ENCODE measurements at places on chromosomes 2 and 18. TPM values are rescaled to one million over a fixed set of nuclear protein-coding genes. Genes with fewer than 3 reads are reported as not detected.
A peak's percentile ranks its signal among the peaks of the same experiment; 100 is the strongest.

DNA sequence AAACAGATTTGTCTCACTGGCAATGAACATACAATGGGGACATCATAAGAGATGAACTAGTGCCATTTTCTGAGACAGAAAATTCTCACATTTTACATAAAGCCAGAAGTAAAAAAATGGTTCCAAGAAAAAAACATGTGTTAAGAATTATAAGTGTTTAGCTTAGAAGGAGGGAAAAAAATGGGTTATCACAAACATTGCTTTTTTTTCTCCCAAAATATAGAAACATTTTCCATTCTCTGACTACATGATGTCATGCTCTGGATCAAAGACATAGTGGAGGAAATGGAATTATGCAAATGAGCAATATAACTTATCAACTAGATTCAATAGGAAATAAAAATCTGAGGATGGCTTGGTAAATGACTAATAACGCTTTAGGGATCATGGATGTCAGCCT lies 49.8 kb downstream of the SPATS2L start:
- DNase-seq = no peak
- no peak overlapping the region for H3K27ac ChIP-seq
- no peaks in the 10 kb centered on the region for H3K27me3 ChIP-seq
- H3K36me3 ChIP-seq = peaks cover 13% of the 10 kb centered on the region
- no peak overlapping the region for H3K4me3 ChIP-seq
- no peaks in the 10 kb centered on the region for H3K4me1 ChIP-seq

- no peaks in the 10 kb centered on the region for H3K36me3 ChIP-seq
- no peak overlapping the region for H3K4me3 ChIP-seq
- H3K27ac ChIP-seq = no peak overlapping the region
- H3K4me1 ChIP-seq = peaks cover 27% of the 10 kb centered on the region
These were observed 206.1 kb upstream of the HDAC4 start for GRCh38 chr2:239606741-239607516.

- peak overlapping the region; percentile 11 for H3K4me3 ChIP-seq
- no peaks in the 10 kb centered on the region for H3K36me3 ChIP-seq
- no peaks in the 10 kb centered on the region for H3K27me3 ChIP-seq
- H3K4me1 ChIP-seq = peaks cover 91% of the 10 kb centered on the region
- DNase-seq = no peak
These were observed 15.9 kb upstream of the SLC20A1 start for GRCh38 chr2:112629823-112630222.

- no peak overlapping the region for H3K27ac ChIP-seq
- H3K27me3 ChIP-seq = peaks cover 3% of the 10 kb centered on the region
- H3K4me1 ChIP-seq = no peaks in the 10 kb centered on the region
- DNase-seq = no peak
- no peak overlapping the region for H3K4me3 ChIP-seq
- H3K36me3 ChIP-seq = no peaks in the 10 kb centered on the region
These were observed 66.5 kb downstream of the EVA1A start for GRCh38 chr2:75494137-75494769.

The LRP1B gene
- not detected for total RNA-seq

The PLA2R1 gene
- not detected for total RNA-seq

- no peak overlapping the region for H3K27ac ChIP-seq
- DNase-seq = no peak
- H3K4me3 ChIP-seq = no peak overlapping the region
- H3K27me3 ChIP-seq = no peaks in the 10 kb centered on the region
These were observed 48.1 kb upstream of the SATB2 start for GRCh38 chr2:199505755-199506403.

GRCh38 chr2:140658760-140659692 lies 1471.8 kb downstream of the LRP1B start:
- no peaks in the 10 kb centered on the region for H3K36me3 ChIP-seq
- H3K27me3 ChIP-seq = no peaks in the 10 kb centered on the region
- no peak for DNase-seq
- H3K27ac ChIP-seq = no peak overlapping the region
- H3K4me3 ChIP-seq = no peak overlapping the region

- no peaks in the 10 kb centered on the region for H3K27me3 ChIP-seq
- peaks cover 55% of the 10 kb centered on the region for H3K36me3 ChIP-seq
- H3K4me3 ChIP-seq = no peak overlapping the region
- no peak overlapping the region for H3K27ac ChIP-seq
These were observed 22.9 kb downstream of the RTTN start for GRCh38 chr18:70182548-70182947.

DNA sequence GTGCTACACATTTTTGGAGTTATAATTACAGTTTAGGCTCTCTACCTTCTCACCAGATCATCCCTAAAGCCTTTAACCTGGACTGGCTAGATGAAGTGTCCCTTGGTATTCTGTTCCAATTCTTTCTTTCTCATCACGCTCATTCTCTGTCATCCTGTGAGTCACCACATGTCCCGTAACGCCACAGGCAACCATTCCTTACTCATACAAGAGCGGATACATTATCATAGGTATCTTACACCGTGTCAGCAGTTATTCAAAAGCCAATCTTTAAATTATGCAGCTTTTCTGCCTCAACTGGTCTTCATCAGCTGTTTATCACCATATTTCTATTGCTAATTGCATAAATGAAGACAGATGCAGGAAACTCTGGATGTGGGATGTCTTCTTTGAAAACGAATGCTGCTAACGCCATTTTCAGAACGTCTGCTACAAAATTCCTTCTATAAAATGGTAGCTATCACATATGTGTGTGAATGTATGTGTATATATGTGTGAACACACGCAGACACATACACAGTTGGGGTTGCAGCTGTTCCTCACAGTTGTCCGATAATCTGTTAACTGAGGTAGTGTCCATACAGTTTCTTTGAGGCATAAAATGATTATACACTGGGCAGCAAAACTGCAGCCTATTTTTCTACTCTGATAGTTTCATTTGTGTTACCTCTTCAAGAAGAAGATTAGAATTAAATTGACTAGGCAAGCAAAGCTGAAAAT lies 47.9 kb downstream of the EML6 start:
- no peaks in the 10 kb centered on the region for H3K27me3 ChIP-seq
- no peak for DNase-seq
- no peaks in the 10 kb centered on the region for H3K36me3 ChIP-seq
- no peak overlapping the region for H3K27ac ChIP-seq
- no peak overlapping the region for H3K4me3 ChIP-seq

The IGFBP5 gene
- total RNA-seq = not detected

- no peaks in the 10 kb centered on the region for H3K4me1 ChIP-seq
- peak; percentile 2 for DNase-seq
- no peaks in the 10 kb centered on the region for H3K36me3 ChIP-seq
- no peaks in the 10 kb centered on the region for H3K27me3 ChIP-seq
- H3K27ac ChIP-seq = no peak overlapping the region
These were observed 95.7 kb upstream of the HS6ST1 start for GRCh38 chr2:128414351-128414750.

DNA sequence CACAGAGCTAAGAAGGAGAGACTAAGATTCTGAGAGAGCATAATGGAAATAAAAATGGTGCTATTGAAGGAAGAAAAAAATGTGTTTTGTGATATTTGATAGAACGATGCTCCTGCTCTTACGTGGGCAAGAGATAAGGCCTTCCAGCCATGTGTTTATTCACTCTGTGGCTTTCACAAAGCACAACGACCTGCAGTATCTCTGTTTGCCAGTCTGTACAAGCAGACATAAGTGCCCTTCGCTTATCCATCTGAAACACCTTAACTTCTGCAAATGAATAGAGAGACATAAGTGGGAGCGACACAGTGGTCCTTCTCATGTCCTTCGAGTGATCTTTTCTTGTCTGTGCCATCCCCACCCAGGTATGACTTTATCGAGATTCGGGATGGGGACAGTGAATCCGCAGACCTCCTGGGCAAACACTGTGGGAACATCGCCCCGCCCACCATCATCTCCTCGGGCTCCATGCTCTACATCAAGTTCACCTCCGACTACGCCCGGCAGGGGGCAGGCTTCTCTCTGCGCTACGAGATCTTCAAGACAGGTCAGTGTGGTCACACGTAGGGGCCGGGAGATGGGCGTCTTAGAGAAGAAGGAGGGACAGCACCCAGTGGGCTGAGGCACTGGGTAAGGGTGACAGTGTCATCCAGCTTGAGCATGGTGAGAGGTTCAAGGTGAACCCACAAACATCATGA lies 33.7 kb downstream of the NRP2 start:
- H3K4me3 ChIP-seq = no peak overlapping the region
- peaks cover 2% of the 10 kb centered on the region for H3K4me1 ChIP-seq
- H3K27me3 ChIP-seq = peaks cover 2% of the 10 kb centered on the region
- H3K27ac ChIP-seq = no peak overlapping the region
- no peak for DNase-seq

DNA sequence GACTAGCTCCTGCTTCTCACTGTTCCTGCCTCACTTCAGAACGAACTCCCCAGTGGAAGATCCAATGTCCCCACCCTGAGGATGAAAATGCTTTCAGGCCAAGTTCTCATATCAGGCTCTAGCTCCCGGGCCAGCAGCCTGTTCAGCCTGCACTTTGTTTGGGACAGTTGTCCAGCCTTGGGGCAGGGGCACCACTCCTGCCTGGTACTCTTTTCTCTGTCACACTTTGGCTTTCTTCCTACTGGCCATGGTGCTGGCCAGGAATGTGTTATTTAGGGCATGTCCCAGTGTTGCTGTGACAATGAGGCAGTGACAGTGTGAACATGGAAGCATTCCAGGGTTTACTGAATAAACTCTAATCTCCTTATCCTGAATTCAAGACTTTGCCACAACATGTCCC lies 154.1 kb downstream of the GALNT14 start:
- no peak overlapping the region for H3K27ac ChIP-seq
- DNase-seq = no peak
- no peaks in the 10 kb centered on the region for H3K4me1 ChIP-seq
- H3K36me3 ChIP-seq = no peaks in the 10 kb centered on the region
- H3K4me3 ChIP-seq = no peak overlapping the region

- peaks cover 10% of the 10 kb centered on the region for H3K27me3 ChIP-seq
- DNase-seq = no peak
- H3K4me3 ChIP-seq = no peak overlapping the region
- H3K27ac ChIP-seq = no peak overlapping the region
These were observed 96.7 kb downstream of the GALR1 start for GRCh38 chr18:77346208-77346810.

DNA sequence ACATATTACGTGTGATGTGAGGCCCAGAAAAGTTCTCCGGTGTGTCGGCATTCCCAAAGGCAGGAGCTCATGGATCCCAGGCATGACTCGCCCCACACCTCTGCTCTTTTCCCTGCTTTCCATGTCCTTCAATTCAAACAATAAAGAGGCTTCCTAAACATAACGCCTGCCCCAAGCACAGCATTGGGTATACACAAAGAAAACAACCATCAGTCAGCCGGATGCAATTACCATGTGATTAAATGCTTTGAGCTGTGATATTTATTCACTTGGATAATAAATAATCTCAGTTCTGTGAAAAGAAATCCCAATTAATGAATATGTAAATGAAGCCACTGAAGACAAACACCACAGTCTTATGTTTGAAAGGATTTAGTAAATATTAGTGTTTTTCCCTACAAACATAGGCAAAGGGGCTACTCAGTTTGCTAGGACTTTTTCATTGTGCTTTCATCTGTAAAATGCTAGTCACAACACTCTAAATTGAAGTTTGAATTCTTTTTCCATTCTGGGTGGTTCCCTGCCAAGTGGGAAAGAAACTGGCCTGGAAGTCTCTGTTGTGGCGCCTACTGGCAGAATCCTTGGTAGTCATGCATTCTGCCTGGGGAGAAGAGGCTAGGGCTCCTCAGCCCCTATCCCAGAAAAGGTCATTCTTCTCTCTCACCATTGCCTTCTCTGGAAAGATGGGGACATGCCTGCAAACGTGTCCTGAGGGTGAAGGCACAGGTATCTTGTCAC lies 144.7 kb downstream of the COL6A3 start:
- no peak overlapping the region for H3K4me3 ChIP-seq
- no peaks in the 10 kb centered on the region for H3K4me1 ChIP-seq
- H3K27me3 ChIP-seq = peaks cover 11% of the 10 kb centered on the region
- H3K27ac ChIP-seq = no peak overlapping the region

GRCh38 chr2:65388051-65388531 lies 44.3 kb downstream of the SPRED2 start:
- no peak overlapping the region for H3K27ac ChIP-seq
- peaks cover 4% of the 10 kb centered on the region for H3K27me3 ChIP-seq
- H3K4me1 ChIP-seq = peaks cover 26% of the 10 kb centered on the region

GRCh38 chr2:54350426-54350825 lies 94.4 kb upstream of the TSPYL6 start:
- no peaks in the 10 kb centered on the region for H3K4me1 ChIP-seq
- no peaks in the 10 kb centered on the region for H3K36me3 ChIP-seq
- no peak for DNase-seq
- H3K27ac ChIP-seq = no peak overlapping the region
- H3K27me3 ChIP-seq = peaks cover 20% of the 10 kb centered on the region

The AQP12A gene
- total RNA-seq = not detected

DNA sequence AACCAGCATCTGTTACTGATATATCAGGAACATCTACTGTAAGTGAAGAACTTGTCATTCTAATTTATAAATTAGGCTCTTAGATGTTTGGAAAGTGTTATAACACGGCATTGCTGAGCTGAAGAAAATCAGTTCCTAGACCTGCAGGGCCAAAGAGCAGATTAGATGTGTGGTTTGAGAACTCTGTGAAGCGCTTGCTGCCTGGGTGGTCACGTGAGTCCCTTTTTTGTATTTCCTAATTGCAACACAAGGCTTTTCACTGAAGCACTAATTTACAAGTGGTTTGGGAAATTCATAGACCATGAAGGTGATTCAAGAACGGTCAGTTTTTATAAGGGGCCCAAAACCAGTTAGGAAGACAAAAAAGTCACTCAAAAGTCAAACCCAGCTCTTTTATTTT lies 106.9 kb upstream of the SP3 start:
- DNase-seq = no peak
- H3K4me3 ChIP-seq = no peak overlapping the region
- no peak overlapping the region for H3K27ac ChIP-seq
- H3K4me1 ChIP-seq = no peaks in the 10 kb centered on the region

- no peak overlapping the region for H3K4me3 ChIP-seq
- no peak for DNase-seq
- no peaks in the 10 kb centered on the region for H3K36me3 ChIP-seq
- H3K27ac ChIP-seq = no peak overlapping the region
- H3K4me1 ChIP-seq = no peaks in the 10 kb centered on the region
These were observed 539.6 kb downstream of the SATB2 start for GRCh38 chr2:198917926-198918720.

The LCLAT1 gene
- total RNA-seq = 17.6 TPM

DNA sequence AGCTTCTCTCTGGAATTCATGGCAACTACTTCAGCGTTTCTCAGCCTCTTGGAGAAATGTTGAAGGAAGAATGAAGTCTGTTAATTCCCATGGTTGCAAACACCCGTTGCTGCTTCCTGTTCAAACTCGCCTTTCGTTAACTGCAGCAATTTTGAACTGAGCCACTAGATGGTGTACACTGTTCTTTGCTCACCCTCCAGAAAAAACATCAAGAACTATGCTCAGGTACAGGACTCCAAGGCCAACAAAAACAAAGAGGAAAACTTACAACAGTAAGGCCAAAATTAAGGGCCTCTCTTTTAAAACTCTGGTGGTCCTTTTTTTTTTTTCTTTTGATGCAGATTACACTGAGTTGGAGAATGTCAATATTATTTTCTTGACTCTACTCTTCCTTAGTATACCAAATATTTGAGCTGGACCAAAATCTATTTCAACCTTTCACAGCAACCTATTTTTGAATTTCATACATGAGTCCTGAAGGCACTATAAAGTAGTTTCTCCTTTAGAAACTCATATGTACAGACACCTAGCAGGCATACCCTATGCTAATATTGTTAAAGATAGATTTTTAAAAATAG lies 58.2 kb downstream of the KLHL14 start:
- H3K4me1 ChIP-seq = no peaks in the 10 kb centered on the region
- H3K27ac ChIP-seq = no peak overlapping the region
- H3K4me3 ChIP-seq = no peak overlapping the region
- peak; percentile 20 for DNase-seq
- no peaks in the 10 kb centered on the region for H3K36me3 ChIP-seq

- DNase-seq = peak; percentile 78
- H3K36me3 ChIP-seq = no peaks in the 10 kb centered on the region
- no peak overlapping the region for H3K27ac ChIP-seq
- H3K4me1 ChIP-seq = no peaks in the 10 kb centered on the region
These were observed 25.9 kb downstream of the MLPH start for GRCh38 chr2:237512774-237513466.

All from activated CD4-positive, alpha-beta memory T cell treated with anti-CD3 and anti-CD28 coated beads, Interleukin-2, amount 10 ng/mL, durations not matched to agents 7 days and 5 days (primary cell).